ENCODE measurements at places on chromosomes 4 and X.

- no peak for DNase-seq
Measured at GRCh38 chr4:39539089-39539611, 11.9 kb upstream of the UGDH start.

DNA sequence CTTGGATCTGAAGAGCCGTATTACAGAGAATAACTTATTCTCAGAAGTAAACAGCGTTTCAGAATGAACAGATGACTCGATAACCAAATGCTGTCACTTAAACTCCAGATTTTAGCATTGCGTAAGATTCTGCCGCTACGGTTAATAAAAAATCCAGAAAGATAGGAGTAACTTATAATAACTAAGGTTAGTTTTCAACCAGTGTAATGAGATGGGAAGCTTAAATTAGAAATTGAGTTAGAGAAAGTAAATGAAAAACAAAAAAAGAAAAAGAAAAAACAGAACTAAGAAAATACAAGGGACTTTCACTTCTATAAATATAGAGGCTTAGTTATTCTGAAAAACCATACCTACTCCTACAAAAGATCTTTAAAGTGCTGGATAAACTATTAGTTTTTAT is 13.1 kb upstream of the PARM1 start:
- no peak for DNase-seq

DNA sequence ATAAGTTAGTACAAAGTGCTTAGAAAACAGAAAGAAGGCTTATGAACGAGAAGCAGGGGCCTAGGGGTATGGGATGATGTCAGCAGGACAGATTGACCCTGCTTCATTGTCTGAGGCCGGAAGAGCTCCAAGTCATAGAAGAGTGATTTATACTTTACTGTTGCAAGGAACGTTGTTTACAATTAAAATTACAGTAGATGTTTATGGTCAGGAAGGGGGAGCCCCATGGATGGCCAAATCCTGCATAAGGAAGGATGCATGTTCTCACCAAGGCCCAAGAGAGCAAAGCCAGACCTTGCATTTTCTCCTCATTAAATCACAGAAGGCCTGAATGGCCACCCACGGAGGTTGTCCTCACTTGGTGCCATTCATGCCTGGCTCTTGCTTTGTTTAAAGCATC is 115.3 kb downstream of the LDB2 start:
- DNase-seq: no peak

DNA sequence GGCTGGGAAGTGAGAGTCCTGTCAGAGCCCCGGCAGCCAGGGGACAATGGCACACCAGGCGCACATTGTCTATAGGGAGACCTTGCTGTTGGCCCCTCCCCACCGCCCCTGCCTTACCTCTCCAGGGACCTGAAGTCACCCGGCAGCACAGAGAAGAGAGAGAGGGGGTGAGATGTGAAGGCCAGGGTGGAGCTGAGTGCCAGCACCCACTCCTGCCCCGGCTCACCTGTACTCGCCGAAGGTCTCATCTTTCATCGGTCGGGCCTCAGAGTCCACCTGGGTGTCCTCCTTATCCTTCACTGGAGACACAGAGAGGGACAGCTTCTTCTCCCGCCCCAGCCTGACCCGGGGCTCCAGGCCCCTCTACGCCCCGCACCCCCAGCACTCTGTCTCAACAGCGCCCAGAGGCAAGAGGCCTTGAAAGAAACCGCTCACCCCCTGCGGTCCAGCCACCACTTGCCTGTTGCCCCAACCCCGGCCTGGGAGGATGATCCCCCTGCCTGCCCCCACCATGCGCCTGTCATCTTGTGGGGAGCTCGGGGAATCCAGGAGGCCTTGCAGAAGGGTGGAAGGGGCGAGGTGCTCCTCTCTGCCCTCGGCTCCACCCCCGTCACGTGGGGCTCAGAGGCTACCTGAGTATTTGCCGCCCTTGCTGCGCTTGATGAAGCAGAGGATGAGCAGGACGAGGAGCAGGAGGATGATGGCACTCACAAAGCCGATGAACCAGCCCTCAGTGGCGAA is 22.6 kb downstream of the L1CAM start:
- DNase-seq: no peak

- no peak for DNase-seq
Measured at GRCh38 chr4:139550724-139551429, 5.1 kb downstream of the SETD7 start.

DNA sequence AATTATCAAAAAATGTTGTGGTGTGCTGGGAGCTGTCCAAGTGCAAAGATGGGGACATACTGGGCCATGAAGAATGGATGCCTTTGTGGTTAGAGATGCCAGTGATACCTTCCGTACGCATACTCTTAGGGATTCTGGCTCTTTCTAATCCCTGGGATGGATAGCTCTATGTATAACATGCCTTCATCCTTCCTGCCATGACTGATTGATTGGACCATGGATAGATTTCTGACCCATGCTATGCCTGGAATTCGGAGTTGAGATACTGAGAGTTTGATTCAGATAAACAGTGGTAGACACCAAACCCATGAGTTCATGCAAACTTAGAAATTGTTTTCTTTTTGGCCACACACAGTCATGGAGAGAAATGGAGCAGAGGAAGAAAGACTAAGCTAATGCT is 147.2 kb upstream of the WDFY3 start:
- no peak for DNase-seq

DNA sequence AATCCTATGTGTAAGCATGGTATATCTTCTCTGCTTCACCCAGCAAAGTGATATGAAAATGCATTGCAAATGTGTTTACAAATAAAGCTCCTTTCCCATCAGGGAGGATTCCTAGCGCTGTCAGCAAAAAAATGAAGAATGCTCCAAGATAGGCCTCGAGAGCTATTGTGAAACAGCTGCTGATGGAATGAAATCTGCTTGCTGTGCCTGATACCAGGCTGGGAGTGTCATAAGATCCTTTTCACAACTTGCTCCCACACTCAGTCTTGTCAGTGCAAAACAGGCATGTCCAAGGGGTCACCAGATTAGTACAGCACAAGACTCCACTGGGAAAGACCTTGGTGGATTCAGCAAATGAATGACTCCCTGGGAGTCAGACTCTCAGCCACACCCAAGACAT is 34.1 kb downstream of the HNRNPH2 start:
- DNase-seq: no peak

GRCh38 chr4:109079731-109080130 is 222.7 kb downstream of the COL25A1 start:
- no peak for DNase-seq

DNA sequence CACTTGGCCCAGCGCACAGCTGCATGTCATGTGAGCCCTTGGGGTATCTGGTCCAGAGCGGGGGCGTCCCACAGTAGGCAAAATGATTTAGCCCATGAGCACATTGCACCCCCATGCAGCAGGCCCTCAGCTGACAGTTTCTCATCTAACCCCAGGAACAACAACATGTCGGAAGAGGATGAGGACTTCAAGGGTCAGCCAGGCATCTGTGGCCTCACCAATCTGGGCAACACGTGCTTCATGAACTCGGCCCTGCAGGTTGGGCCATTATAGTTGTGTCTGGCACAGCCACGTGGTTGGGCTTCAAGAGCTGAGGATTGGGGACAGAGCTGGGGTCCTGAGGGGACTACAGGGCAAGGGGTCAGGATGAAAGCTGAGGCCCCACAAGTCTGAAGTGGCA is 7.8 kb downstream of the USP11 start:
- no peak for DNase-seq

DNA sequence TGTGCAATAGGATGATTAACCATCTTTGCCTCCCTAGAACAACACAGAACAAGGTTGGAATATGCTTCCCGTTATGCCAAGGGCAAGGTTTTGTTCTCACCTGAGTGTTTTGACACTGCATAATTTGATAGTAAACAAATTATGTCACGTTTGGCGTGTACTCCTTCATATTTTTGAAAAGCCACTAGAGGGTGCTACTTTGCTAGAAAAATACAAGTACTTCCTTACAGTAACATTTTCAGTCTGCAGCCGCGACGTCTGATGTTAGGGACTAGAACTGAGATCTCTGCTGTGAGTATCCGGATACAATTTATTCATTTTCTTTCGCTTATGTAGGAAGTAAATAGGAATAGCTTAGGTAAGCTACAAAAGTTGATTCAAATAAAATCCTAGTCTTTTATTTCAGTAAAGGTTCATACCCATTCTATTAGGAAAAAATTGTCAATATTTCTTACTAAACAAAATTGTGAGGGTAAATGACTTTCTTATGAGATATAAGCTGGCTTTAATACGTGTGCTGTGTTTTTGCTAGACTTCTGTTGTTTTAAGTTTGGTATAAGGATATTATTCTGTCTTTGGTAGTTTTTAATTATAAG is 181.1 kb upstream of the WDFY3 start:
- peak; percentile 68 for DNase-seq

All from DMS79 treated with DMSO at 0.1 percent for 48 hours (cell line).